ENCODE measurements at places on chromosomes 16 and 17. TPM values are rescaled to one million over a fixed set of nuclear protein-coding genes. Genes with fewer than 3 reads are reported as not detected.

The EPN3 gene
- total RNA-seq, result not detected

The KRT20 gene
- total RNA-seq, result 1.4 TPM

The ITGB3 gene
- 28.5 TPM for total RNA-seq

The IRX5 gene
- total RNA-seq, result not detected

The ACSM2B gene
- not detected for total RNA-seq

The MYADML2 gene
- total RNA-seq, result not detected

The TP53TG3C gene
- total RNA-seq, result not detected

The TEKT5 gene
- total RNA-seq, result 0.83 TPM

The COX6A2 gene
- total RNA-seq, result not detected

The CDH16 gene
- not detected for total RNA-seq

The KCNJ2 gene
- total RNA-seq, result 2.1 TPM

The TIGD7 gene
- total RNA-seq, result 4.3 TPM

The GINS3 gene
- total RNA-seq, result 1.1 TPM

The CCDC92B gene
- 0.14 TPM for total RNA-seq

The FN3KRP gene
- 14.6 TPM for total RNA-seq

The KRT34 gene
- not detected for total RNA-seq

The MYO15A gene
- total RNA-seq, result 3.6 TPM

The MCRIP2 gene
- total RNA-seq, result 52.1 TPM

The NIP7 gene
- total RNA-seq, result 10.3 TPM

The DNAH9 gene
- under 0.01 TPM for total RNA-seq

The ZP2 gene
- not detected for total RNA-seq

The NPIPA2 gene
- total RNA-seq, result 1.9 TPM

The HBQ1 gene
- not detected for total RNA-seq

The OR4D1 gene
- not detected for total RNA-seq

The CLEC19A gene
- total RNA-seq, result not detected

The CCL7 gene
- not detected for total RNA-seq

The WNT9B gene
- not detected for total RNA-seq

The TEKT3 gene
- total RNA-seq, result not detected

The IGFALS gene
- total RNA-seq, result 1.1 TPM

The KRT32 gene
- total RNA-seq, result not detected

The YWHAE gene
- 484 TPM for total RNA-seq

The PRSS36 gene
- total RNA-seq, result 3.5 TPM

The PAFAH1B1 gene
- 139 TPM for total RNA-seq

The CHD9NB gene
- total RNA-seq, result not detected

The AXIN2 gene
- total RNA-seq, result 9.1 TPM

The SLC35G6 gene
- total RNA-seq, result not detected

The CCL8 gene
- not detected for total RNA-seq

The SLC4A1 gene
- not detected for total RNA-seq

The BRICD5 gene
- 4.6 TPM for total RNA-seq

Measured in sigmoid colon (tissue), 7 donors.